ENCODE measurements at places on chromosomes 5 and 9.

DNA sequence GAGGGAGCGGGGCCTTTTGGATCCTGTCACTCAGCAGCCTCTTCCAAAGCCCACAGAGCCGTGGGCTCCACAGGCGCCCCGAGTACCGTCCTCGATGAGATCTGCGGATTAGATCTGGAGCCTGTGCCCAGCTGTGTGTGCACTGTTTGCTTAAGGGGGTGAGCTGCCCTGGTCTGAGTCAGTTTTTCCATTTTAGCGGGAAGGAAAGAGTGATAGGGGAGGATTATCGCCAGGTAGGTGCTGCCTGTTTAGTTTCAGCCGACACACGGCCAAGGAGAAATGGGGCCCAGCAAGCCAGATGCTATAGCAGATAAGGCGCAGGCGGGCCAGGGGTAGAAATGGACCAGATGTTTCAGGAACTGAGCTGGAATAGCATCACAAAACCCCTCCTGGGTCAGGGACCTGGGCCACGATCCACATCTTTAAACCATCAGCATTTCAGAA lies 18.1 kb downstream of the COL5A1 start:
- DNase-seq, result no peak

DNA sequence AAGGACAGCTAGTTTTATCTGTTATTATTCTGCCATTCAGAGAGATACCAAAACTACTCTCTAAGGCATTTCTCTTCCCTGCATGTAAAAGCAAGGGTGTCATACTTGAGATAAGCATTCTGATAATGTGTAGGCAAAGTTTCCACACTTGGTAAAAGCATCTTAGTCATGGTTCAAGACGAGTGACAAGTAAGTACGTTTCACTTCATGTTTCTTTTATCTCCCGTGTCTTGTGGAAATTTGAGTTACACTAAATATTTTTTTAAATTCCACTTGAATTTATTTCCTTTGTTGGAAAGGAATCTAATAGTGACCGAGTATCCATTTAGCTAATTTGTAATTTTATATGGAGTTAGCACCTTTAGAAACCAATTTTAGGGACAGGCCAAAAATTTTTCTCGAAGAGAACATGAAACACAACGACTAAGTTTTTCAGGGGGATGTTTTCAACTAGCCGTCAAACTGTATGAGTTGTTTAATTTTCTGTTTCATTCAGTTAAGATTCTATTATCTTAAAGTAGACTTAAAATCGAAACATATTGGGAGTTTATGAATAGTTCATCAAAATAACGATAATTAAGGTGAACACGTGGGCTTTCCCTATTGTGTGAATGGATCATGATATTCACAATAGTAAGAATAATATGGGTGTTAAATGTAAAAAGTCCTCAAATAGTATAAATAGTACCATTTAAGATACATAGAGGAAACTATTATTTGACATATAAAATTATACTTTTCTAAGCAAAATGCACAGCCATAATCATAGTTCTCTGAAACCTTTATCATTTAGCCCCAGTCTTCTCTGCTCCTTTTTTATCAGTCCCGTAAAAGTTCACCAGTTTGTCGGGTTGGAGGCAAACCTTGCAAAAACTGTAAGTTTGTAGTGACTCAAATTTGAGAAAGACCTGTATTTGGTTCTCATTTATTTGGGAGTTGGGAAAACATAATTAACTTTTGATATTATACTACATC lies 1.6 kb downstream of the RFESD start:
- DNase-seq, result no peak

DNA sequence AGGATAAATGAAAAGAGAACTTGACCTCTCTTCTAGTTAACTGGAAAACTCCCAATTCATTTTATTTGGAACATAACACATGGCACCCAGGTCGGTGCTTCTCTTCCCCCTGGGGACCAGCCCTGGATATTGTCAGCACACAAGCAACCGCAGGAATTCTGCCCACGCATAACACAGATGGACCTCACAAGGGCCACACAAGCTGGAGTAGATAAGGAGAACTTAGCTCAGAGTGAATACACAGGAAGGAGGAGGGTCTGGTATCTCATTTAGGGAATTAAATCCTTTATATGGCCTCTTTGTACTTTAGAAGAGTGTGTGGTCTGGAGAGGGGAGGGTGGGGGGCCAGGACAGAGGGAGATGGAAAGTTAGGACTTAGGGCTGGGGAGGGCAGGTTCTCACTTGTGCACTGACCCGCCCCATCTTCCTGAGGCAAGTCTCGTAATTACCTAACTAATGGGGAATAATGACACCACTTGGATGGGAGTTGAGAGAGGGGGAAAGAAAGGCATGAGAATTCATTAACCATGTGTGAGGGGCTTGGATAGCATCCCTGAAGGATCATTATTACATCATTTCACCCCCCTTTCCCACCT lies 341.2 kb upstream of the WWC1 start:
- DNase-seq, result no peak

DNA sequence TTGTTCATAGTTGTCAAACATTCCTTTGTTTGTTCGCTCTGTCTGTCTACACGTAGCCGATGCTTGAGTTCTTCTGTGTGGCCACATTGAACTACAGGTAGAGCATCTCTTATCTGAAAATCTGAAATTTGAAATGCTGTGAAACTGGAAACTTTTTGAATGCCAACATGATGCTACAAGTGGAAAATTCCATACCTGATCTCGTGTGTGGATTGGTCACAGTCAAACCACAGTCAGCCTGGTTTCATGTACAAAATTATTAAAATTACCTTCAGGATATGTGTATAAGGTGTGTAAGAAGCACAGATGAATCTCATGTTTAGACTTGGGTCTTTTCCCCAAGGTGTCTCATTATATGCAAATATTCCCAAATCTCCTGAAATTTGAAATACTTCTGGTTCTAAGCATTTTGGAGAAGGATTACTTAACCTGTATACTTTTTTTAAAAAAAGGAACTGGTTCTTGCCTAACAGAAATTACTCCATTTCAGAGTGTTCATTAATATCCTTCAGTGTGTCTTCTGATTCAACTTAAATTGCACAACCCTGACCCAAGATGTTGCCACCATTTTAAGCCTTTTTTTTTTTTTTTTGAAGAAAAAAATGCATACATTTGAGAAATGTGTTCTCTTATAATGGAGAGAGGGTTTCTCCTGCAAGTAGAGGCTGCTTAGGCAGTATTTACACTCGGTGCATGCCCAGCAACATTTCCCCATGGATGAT lies 254.3 kb downstream of the MAST4 start:
- DNase-seq, result no peak

DNA sequence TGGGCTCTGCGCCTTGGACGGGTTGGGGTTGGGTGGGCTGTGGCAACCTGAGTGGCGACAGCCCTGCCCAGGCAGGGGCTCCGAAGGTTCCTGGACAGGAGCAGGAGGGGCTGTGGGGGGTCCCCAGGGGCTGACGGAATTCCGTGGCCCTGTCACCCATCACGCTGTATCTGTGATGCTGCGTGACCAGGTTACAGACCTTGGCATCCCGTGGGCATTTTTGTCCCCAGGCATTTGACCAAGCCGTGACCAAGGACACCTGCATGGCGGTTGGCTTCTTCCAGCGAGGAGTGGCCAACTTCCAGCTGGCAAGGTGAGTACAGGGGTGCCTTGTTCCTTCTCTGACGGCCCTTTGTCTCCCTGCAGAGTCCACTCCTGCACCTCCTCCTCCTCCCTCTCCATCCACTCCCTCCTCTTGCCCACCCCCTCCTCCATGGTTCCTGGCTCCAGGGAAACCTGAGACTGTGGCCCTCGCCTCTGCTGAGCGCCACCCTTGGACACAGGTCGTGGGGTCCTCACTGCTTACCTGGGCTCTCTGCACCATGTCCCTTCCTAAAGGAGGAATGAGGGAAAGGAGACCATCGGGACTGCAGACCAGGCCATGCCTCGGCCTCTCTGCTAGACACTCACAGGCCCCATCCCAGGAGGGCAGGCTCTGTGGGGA lies 3.0 kb downstream of the NOXA1 start:
- no peak for DNase-seq

DNA sequence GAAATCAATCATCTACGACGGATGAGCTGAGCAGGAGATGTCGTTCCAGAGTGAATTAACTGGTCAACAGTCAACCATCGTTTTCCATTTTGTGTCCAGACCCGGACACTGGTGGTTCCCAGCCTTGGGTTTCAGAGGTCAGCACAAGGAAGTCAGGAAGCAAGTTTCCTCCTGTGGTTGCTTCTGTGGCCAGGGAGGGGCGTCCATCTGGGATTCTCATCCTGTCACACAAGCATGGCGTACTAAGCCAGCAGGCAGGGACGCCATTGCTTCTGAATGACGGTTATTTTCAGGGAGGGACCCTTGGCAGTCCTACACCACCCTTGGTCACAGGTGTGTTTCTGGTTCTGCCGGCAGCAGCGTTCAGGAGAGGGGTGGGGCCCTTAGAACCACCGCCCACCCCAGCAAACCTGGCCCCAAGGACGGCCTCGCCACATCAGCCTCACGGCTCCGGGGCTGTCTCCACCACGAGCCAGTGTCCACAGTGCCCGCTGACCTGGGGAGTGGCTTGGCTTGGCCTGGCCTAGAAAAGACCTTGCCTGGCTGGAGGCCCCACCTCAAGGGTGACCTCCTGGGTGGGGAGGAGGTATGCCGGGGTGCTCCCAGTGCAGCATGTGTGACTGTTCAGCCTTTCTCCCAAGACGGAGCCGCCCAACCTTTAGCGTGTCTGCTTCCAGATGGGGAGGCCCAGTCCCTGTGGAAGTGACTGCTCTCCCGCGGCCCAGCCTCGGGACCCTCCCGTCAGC lies 25.2 kb downstream of the NDUFS6 start:
- no peak for DNase-seq

- no peak for DNase-seq
These were observed 312.1 kb upstream of the EFNA5 start for GRCh38 chr5:107982703-107983425.

- DNase-seq, result no peak
These were observed 161.2 kb downstream of the CPLANE1 start for GRCh38 chr5:37088009-37088408.

GRCh38 chr9:98864281-98865174 lies 57.1 kb downstream of the GALNT12 start:
- DNase-seq, result no peak

DNA sequence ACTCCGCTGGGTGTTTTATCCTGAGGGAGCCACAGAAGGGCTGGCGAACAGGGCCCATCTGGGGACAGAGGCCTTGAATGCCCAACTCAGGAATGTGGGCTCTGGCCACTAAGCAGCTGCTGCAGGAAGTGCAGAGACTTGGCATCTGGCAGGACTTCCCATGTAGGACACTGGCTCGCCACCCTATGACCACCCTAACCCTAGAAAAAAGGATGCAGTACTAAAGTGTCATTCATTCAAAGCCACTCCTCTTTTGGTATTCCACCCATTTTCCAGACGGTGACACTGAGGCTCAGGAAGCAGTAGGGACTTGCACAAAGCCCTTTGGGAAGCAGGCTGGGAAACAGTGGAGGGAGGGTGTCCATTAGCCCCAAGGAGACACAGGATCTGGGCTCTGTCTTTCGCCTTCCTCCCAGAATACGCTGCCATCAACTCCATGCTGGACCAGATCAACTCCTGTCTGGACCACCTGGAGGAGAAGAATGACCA lies 3.0 kb downstream of the BBLN start:
- no peak for DNase-seq

DNA sequence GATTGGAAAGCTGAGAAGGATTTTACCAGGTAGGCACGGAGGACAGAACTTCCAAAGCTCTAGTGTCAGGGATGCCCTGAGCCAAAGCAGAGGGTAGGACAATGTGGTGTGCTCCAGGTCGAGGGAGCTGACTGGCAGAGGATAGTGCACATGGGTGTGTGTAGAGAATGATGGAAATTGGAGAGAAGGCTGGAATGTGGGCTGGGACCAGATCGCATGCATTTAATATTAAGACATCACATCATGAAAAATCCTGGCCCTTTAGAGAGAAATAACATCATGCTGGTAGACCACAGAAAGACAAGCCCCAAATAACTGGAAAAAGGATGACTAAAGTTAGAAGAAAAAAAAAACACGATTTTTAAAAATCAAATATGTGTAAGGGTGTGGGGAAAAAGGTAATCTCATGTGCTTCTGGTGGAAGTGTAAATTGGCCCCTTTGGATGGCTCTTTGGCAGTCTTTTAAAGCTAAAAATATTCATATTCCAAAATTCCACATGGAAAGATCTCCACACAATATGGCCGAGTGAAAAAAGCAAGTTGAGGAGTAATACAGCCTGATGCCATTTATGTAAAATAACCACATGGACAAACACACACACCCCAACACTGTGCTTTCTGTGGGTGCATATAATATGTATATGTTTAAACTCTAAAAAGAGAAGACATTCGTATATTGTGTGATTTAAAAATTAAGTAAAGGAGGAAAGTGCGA lies 67.0 kb upstream of the TGFBR1 start:
- no peak for DNase-seq

GRCh38 chr5:150513375-150514309 lies 5.7 kb downstream of the NDST1 start:
- DNase-seq, result no peak

DNA sequence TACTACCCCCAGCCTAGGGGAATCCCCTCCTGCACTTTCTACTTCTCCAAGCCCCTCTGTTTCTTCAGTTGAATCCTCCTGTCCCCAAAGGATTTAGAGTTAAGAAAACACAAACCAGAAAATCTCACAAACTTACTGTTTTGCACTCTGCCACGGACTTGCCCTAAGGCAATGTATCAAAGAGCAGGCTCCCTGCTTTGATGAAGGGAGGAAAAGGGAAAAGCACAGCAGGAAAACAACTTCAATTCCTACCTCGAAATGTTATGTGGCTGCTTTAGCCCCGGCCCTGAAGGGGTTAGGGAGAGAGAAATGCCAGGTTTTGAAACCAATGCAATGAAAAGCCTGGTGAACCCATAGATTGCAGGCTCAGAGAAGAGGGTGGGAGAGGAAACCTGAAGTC lies 254.7 kb downstream of the MAN2A1 start:
- DNase-seq, result no peak

GRCh38 chr5:59371525-59372127 lies 521.9 kb downstream of the PDE4D start:
- no peak for DNase-seq

GRCh38 chr5:89283728-89284493 lies 400.9 kb upstream of the MEF2C start:
- no peak for DNase-seq

- DNase-seq, result no peak
These were observed 49.9 kb upstream of the IL13 start for GRCh38 chr5:132608107-132608506.

GRCh38 chr5:35821513-35821912 lies 35.2 kb upstream of the IL7R start:
- DNase-seq, result no peak

GRCh38 chr5:55857247-55857640 lies 6.1 kb downstream of the IL31RA start:
- no peak for DNase-seq

DNA sequence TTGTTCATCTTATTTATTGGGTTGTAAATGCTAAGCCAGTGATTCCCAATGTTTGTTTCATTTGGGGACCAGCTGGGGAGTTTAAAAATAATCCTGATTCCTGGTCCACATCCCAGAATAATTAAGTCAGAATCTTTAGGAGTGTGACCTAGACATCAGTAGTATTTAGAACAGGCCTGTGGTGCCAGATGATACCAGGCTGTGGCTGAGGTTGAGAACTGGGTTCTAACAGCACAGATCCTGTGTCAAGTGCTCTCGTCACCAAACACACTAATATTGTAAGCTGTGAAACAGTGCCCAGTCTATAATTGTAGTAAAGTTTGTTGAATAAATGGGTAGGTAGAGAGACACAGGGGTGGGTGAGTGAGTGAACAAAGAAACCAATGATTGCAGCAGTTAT lies 172.1 kb upstream of the PPP1R2B start:
- no peak for DNase-seq

Measured in CD4-positive, alpha-beta T cell treated with Interleukin-12 subunit alpha and Interleukin-12 subunit beta, for 1 hour (primary cell).